ENCODE measurements at places on chromosomes 1 and 21.
A peak's percentile ranks its signal among the peaks of the same experiment; 100 is the strongest.

GRCh38 chr21:36194024-36194423 is 37.4 kb downstream of the DOP1B start:
- no peak for DNase-seq

- no peak for DNase-seq
Measured at GRCh38 chr1:165052936-165053335, 303.6 kb downstream of the LMX1A start.

GRCh38 chr1:68495532-68495931 is 1.4 kb downstream of the DEPDC1 start:
- DNase-seq = peak; percentile 25

DNA sequence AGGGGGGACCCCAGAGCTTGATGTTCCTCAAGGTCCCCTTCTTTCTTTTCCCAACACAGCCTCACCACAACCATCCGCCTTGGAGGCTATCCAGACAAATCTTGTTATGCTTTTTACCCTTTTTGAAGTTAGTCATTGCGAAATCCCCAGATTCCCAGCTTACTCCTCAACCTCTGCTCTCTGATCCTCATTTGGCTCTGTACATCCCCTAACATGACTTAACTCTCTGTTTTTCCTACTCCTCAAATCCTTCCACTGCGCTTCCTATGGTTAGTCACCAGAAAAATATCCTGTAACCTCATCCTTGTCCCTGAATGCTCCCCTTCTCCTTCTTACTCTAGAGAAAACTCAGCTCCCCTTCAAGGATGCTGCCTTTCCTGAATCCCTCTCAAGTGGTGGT is 189.1 kb upstream of the POU3F1 start:
- no peak for DNase-seq

DNA sequence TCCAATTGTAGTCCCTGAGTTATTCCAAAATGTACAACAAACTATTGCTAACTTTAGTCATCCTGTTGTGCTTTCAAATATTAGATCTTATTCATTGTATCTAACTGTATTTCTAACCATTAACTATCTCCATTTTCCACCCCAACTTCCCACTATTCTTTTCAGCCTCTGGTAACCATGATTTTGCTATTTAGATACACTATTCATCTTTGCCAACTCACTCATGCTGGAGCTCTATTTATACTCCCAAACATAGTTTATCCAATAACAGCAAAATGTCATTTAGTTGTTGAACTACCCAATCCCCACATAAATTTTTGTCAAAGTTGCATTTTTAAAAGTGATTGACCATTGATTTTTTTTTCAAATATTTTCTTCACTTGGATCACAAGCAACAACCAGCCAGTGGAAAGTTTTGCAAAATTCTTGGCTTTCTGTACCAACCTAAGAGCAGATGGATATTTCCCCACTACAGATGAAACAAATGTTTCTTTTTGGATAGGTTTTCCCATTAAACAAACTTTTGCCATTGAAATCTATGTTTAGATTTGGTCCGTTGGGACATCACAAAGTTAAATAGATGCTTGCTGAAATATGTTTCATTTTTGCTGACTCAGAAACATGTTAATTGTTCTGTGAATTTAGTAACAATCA is 866.0 kb downstream of the LTN1 start:
- DNase-seq = no peak

- DNase-seq = no peak
Measured at GRCh38 chr1:156530006-156530405, 29.4 kb upstream of the MEF2D start.

- DNase-seq = no peak
Measured at GRCh38 chr1:42358791-42359190, 21.8 kb upstream of the RIMKLA start.

DNA sequence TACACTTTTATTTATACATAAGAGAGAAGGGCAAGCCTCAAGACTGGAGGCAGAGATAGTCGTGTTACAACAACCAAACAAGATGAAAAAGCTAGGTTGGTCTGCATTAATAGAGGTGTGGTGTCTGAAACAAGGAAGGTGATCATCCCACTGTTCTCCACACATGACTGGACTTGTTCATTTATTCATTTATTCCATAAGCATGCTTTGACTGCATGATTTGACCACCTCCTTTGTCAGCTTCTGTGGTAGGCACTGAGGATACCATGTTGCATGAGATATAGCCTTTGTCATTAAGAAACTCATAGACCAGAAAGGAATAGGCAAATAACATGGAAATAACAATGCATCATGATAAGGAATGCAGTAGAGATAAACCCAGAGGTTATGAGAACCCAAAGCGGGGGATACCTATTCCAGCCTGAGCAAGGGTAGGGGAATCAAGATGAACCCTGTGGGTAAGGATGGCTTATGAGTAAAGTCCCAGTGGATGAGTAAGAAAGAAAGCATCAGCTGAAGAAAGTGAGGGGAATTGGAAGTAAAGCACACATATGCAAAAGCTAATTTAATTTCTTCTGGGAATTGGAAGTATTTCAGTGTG is 173.7 kb upstream of the FGGY start:
- DNase-seq = no peak

GRCh38 chr1:75130865-75131564 is 3.2 kb upstream of the LHX8 start:
- no peak for DNase-seq

DNA sequence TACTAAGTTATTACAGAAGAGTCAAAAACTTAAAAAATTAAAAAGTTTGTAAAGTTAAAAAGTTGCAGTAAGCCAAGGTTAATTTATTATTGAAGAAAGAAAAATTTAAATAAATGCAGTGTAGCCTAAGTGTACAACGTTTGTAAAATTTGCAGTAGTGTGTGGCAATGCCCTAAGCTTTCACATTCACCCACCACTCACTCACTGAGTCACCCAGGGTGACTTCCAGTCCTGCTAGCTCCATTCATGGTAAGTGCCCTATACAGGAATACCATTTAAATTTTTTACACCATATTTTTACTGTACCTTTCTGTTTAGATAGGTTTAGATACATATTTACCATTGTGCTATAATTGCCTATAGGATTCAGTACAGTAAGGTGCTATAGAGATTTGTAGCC is 88.6 kb downstream of the CTH start:
- DNase-seq = no peak

DNA sequence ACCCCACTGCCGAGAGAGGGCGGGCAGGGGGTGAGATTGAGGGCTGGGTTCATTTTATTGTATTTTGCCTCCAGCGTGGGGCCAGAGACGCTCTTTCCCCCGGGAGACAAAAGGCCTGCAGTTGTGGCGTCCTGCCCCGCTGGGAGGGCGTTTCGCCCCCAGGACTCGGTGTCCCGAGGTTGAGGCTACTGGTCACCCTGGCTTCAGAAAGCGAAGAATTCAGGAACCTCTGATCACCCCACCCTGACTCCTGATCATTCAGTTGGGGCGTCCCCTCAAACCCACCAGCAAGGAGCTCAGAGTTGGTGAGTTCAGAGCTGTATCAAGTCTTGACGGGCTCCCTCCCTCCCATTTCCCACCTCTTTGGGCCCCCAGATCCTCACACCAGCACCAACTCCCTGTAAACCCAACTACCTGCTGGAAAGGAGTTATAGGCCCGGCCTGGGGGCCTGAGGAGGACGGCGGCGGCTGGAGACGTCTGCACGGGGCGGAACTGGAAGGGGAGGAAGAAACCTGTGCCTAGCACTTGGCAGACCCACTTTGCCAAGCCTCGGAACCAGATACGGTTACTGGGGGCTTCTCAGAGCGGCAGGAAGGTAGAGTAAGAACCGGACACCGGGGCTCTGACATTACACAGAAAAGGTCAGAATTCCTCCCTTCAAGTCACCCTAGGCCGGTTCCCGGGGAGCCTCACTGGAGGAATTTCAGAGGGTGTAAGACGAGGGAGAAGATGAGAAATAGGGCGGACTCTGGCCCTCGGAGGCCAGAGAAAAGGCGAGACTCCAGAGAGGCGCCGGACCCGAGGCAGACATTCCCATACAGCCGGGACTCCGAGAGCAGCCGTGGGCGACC is 761 bp upstream of the PAX7 start:
- no peak for DNase-seq

DNA sequence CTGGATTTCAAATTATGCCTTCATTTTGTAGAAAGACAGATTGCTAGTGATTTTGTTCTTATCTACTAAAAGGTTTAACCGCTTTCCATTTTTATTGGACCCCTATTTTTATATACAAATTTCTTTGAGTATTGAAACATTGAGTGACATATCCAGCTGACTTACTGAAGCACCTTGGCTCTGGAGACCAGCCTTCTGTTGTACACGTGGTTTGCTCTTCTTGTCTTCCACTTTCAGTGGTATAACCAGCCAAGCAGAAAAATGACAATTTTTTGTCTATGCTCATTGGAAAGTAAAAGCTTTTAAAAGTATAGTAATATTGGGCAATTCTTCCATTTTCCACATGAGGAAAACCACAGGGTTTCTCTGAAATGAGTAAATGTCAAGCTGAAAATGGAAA is 4.4 kb downstream of the F13B start:
- peak; percentile 46 for DNase-seq

DNA sequence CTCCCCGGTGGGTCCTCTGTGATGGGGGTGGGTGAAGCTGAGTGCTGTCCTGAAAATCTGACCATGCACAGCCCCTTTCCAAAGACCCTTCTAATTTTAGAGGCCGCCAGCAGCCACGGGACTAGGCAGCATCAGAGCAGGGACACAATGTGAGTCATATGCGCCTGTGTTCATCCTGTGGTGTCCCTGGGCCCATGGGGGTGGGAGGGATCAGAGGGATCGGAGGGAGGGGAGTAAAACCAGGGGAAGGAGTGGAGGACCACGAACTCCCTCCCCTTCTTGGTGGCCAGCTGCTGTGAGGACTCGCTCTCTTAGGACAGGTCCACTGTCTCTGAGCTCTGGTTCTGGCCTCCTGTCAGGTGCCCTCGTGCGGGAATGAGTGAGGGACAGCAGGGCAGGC is 61.5 kb downstream of the ADARB1 start:
- no peak for DNase-seq

DNA sequence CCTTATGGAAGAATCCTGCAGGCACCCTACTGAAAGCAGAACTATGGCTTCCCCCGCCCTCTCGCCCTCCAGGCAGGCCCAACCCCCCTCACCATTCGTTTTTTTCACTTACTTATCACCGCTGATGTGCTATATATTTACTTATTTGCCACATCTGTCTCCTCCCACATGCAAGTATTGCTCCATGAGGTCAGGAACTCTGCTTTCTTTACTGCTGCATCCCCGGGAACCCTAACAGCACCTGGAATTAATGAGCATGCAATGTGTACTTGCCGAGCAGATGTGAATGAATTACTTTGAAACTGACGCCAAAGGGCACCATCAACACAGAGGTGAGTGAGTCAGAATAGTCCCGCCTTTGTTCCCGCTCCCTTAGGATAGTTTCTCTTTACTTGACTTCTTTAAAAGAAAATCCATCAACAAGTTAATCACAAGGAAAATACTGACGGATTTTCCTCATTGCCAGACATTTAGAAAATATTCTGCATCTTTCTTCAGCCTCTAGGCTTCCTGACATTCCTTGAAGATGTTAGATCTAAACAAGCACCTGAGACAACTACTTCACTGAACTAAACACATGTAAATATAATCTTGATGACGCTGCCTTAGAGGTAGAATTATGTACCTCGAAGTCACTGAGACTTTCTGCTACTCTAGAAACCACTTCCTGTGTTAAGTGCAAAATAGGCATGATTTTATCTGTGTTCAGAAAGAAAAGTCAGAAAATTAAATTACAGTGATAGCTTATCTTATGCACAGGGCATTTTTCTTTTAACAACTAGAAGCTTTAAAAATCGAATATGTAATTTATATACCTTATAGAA is 17.5 kb upstream of the RAB4A start:
- peak; percentile 47 for DNase-seq

- no peak for DNase-seq
Measured at GRCh38 chr1:226945858-226946245, 5.8 kb downstream of the COQ8A start.

GRCh38 chr1:242745079-242745478 is 220.6 kb upstream of the PLD5 start:
- DNase-seq = no peak

DNA sequence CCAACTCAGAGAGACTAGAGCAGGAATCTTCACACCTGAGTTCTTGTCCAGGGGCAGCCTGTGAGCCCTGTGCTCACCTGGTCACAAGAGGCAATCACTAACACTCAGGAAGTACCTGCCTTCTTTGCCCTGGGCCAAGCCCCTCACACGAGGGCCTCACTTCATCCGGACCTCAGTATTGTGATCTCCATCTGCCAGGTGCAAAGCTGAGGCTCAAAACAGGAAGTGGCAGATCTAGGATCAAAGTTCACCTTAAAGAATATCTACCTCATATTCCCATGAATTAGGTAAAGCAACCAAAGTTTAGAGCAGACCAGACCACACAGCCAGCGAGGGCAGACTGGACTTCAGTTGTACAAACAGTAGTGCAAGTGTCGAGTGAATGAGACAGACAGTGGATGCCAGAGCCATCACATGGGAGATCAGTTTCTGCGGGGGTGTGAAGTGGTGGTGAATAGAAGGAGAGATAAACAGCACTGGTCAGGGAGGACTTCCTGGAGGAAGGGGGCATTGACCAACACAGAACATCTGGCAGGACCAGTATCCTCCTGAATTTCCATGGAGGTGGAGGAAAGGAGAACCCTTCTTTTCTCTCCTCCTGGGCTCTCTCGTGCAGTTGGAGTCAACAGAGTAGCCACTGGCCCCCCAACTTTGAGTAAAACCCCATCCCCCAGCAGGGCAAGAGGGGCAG is 116.6 kb upstream of the ZBTB40 start:
- no peak for DNase-seq

GRCh38 chr21:45886610-45887026 is 95.0 kb upstream of the COL6A1 start:
- no peak for DNase-seq

- no peak for DNase-seq
Measured at GRCh38 chr1:61892977-61893376, 150.7 kb downstream of the PATJ start.

DNA sequence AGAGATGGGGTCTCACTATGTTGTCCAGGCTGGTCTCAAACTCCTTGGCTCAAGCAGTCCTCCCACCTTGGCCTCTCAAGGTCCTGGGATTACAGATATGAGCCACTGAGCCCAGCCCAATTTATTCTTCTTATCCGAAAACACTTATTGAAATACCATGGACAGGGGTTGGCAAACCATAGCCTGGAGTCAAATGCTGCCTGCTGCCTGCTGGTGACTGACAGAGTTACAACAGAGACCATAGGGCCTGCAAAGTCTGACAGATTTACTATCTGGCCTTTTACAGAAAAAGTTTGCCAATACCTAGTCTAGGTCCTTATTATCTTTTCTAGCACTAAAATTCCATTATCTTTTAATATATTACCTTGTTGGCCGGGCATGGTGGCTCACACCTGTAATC is 87.1 kb upstream of the ZNF281 start:
- DNase-seq = no peak

DNA sequence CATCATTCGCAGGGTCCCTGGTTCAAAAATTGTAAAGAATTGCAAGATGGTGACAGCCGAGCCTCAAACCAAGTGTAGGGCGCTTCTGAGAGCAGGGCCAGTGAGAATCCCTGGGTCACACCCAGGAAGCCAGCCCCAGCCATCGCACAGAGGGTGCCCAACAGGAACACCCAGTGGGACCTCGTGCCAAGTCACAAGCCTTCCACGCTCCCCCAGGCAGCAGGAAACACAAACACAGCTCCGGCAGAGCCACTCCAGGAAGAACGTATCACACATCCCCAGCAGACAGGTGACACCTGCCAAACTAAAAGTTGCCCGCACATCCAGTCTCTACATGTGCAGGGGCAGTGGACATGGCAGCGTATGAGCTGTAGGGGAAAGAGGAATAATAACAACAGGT is 20.2 kb downstream of the DHRS3 start:
- DNase-seq = no peak
